ENCODE measurements at places on chromosomes 5 and 9. TPM values are rescaled to one million over a fixed set of nuclear protein-coding genes. Genes with fewer than 3 reads are reported as not detected.

The PKD2L2 gene
- total RNA-seq, result 0.94 TPM

The SPATA31A3 gene
- total RNA-seq, result not detected

The PDCD1LG2 gene
- 1.4 TPM for total RNA-seq

The NUTM2F gene
- total RNA-seq, result not detected

DNA sequence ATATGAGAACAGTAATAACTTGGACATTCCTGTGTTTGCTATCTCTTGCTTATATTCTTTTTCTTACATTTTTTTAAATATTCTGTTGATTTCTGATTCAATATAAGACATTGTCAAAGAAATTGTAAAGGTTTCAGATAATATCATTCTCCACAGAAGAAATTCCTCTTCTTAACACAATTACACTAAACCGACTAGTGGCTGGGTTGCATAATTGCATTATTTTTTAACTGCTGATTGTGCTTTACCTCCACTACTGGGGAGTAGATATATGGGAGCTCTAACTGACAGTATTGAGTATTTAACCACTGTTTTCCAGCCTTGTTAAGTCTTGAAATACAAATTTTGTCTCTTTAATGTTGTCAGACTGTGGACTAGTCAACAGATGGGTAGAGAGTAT, 723.8 kb upstream of the EDIL3 start:
- no peak overlapping the region for H3K4me3 ChIP-seq
- H3K36me3 ChIP-seq, result no peaks in the 10 kb centered on the region
- no peaks in the 10 kb centered on the region for H3K27me3 ChIP-seq

DNA sequence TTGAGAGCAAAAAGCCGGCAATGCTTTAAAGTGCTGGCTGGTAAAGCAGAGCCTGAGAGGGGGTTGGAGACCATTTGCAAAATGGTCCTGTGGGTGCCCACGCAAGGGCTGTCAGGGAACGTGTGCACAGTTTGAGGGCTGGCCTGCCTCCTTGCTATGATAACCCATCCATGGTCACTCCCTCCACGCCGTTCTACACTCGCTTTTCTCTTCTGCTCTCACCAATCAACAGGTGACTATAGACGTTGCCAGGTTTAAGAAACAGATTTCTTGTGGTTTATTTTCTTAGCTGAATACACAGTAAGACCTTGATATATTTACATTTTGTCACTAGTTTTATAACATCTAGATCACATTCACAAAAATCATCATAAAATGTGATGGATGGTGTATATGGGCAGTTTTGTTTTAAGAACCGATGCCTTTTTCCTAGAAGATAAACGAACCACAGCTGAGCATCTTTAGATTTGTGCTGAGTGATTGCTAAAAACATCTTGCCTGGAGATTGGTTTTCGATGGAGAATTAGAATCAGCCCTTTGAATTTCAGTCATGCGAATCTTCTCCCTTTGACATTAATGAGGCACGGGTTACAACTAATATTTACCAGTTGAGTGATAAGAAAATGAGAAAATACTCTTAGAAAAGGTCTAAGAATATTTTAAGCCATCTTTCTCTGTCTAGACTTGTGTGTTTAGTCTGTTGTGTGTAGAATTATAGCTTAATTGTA, 13.9 kb downstream of the MAP1B start:
- no peaks in the 10 kb centered on the region for H3K36me3 ChIP-seq
- no peak overlapping the region for H3K27ac ChIP-seq
- H3K27me3 ChIP-seq, result no peaks in the 10 kb centered on the region
- H3K4me1 ChIP-seq, result peaks cover 2% of the 10 kb centered on the region
- H3K4me3 ChIP-seq, result no peak overlapping the region

DNA sequence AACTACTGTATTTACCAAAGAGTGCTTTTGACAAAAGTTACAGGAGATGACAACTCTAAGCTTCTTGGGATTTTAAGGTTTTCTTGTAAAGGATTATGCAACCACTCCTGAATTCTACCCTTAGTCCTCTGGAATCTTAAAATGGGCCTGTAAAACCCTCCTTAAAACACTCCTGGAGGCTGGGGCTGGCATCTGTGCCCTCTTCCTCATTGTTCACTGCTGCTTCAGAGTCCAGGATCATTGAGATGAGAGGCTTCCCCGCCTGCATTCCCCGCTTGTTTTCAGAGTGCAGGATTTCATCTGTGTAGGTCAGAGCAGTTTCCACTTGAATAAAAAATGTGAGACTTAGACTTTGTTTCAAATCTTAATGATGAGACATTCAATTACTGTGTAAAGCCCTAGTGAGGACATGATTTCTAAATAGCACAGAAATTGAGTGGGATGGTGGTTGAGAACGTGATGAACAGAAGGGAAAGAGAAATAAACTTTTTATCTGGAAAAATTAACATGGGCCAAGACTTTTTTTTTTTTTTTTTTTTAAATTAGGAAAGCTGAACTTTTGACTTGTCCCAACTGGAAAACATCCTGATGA, 40.4 kb downstream of the PCSK5 start:
- H3K36me3 ChIP-seq, result no peaks in the 10 kb centered on the region
- DNase-seq, result no peak
- H3K27me3 ChIP-seq, result no peaks in the 10 kb centered on the region
- H3K4me3 ChIP-seq, result no peak overlapping the region
- H3K27ac ChIP-seq, result no peak overlapping the region
- H3K4me1 ChIP-seq, result peaks cover 18% of the 10 kb centered on the region

DNA sequence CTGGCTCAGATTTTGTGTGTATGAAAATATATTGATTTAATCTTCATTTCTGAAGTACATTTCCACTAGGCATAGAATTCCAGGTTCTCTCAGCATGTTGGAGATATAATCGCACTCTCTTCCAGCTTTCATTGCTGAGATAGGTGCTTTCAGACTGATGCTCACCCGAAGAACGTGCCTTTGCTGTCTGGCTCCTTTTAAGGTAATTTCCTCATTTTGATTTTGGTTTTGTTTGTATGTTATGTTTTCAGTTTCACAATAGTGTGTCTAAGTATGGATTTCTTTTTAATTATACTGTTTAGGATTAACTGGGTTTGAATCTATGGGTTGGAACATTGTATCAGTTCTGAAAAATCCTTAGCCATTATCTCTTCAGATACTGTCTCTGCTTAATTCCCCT, 132.0 kb upstream of the NFIB start:
- H3K4me1 ChIP-seq, result no peaks in the 10 kb centered on the region
- no peak overlapping the region for H3K4me3 ChIP-seq
- no peaks in the 10 kb centered on the region for H3K36me3 ChIP-seq

- H3K27ac ChIP-seq, result peak overlapping the region; percentile 78
- no peaks in the 10 kb centered on the region for H3K36me3 ChIP-seq
- H3K4me3 ChIP-seq, result no peak overlapping the region
- no peak for DNase-seq
- H3K4me1 ChIP-seq, result peaks cover 8% of the 10 kb centered on the region
- H3K27me3 ChIP-seq, result peaks cover 3% of the 10 kb centered on the region
These were observed 56.7 kb downstream of the PCDH1 start for GRCh38 chr5:141821430-141821925.

DNA sequence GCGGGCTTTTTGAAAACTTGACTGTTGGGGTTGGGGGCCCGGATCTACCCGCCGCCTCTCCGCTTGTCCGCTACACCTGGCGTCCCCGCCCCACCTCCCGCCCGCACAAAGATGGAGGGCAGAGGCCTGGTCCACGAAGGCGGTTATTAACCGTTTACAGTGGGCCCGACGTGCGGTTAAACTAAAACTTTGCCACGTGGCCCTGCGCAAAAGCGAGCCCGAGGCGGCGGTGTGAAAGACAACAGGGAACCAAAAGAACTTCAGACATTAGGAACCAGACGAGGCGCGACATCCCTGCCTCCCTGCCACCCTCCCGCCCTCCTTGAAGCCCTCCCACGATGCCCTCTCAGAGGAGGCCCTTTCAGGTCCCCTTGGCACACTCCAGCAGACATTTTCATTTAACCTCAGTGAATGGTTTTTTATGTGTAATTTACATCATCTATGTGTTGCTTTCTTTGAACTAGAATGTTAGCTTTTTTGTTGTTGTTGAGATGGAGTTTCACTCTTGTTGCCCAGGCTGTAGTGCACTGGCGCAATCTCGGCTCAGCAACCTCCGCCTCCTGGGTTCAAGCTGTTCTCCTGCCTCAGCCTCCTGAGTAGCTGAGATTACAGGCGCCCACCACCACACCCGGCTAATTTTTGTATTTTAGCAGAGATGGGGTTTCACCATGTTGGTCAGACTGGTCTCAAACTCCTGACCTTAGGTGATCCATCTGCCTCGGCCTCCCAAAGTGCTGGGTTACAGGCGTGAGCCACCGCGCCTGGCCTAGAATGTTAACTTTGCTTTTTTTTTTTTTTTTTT, 999 bp upstream of the HNRNPA0 start:
- H3K4me3 ChIP-seq, result peak overlapping the region; percentile 80
- no peak for DNase-seq
- peak overlapping the region; percentile 100 for H3K27ac ChIP-seq
- no peaks in the 10 kb centered on the region for H3K27me3 ChIP-seq
- H3K4me1 ChIP-seq, result peaks cover 22% of the 10 kb centered on the region

DNA sequence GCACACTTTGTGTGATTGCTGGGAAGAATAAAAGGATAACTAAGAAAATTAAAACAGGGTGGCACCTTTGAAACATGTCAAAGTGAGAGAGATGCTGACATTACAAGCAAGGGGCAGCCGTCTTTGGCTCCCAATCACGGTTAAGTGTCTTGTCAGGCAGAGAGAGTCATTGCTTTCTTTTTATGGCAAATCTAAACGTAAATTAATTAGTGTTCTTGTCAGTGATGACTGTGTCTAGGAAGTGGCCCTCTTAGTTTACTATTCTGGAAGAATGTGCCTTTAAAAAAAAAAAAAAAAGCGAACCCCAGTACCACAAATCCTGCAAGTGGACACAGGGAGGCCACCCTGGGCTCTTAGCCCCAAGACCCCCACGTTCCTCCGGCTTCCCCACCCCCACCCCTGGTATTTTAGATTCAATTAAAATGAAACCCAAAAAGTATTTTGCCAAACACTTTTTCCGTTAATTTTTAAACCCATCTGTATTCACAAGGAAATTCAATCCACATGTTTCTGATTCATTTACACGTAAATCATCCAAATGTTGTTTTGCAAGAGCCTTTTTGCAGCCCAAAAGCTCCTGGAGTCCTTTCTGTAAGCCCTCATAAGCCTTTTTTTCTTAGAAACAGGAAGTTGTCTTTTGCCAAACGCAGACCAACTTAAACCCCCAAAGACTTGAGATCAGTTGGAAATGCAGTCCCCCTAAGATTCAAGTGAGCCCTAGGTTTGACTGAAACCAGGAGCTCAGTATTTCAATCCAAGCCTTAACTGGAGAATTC, 399.3 kb downstream of the EBF1 start:
- DNase-seq, result no peak
- H3K27me3 ChIP-seq, result no peaks in the 10 kb centered on the region

DNA sequence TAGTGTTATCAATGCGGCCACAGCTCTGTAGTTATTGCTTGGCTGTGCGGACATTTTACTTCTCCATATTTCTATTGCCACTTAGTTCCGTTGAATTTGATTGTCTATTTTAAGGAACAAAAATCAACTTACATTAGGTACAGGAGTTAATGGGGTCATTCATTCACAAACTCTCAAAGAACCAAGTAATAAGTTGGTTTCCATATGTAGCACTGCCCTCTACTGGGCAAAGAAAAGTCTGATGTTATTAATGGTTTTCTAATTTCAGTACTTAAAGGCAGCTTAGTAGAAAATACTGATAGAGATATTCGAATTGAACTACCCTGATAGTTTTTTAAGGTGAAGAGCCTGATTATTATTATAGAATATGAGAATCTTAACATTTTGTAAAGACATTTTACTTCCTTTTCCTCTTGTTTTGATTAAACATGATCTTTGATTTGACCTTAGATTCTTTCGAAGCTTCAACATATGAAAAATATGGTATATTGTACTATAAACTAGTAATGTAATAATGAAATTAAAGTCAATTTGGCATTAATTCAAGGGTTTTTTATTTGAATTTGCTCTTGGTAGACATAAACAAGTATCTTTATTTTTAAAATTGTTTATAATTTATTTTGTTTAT, 119.5 kb upstream of the CTNND2 start:
- H3K4me1 ChIP-seq, result no peaks in the 10 kb centered on the region
- DNase-seq, result no peak
- no peaks in the 10 kb centered on the region for H3K27me3 ChIP-seq
- H3K27ac ChIP-seq, result no peak overlapping the region

- no peaks in the 10 kb centered on the region for H3K27me3 ChIP-seq
- no peaks in the 10 kb centered on the region for H3K36me3 ChIP-seq
These were observed 17.6 kb upstream of the FCHO2 start for GRCh38 chr5:72938206-72938605.

DNA sequence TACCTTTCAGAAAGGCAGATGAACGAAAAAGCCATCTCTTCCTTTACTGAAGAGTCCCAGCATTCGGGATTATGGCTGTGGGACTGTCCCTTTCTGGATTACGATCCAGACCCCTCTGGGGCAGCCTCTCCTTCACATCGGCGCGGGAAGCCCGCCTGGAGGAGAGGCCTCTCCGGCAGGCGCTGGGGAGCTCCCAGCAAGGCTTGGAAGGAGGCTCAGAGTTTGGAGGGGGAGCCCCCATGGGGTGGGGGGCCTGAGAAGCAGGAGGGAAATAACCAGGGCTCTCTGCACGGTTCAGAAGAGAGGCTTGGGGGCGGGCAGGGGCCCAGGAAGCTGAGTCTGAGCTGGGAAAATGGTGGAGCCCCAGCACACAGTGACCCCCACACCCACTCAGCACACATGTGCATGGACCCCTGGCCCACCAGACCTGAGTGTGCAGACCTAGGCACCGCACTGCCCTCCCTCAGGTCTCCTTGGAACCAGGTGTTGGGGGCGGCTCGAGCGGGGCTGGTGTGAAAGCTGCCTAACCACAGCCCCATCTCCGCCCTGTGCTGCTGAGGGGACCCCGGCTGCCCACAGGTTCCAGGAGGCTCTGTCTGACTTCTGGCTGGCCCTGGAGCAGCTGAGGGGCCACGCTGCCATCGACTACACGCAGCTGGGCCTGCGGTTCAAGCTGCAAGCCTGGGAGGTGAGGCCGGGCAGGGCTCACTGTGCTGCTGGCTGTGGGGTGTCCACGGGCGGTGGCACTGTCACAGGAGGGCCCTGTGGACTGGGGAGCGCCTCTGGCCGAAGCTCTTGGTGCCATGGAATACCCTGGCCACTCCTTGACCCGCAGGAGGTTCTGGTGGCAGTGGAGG, 4.5 kb downstream of the NOXA1 start:
- H3K27ac ChIP-seq, result no peak overlapping the region
- DNase-seq, result no peak
- H3K4me3 ChIP-seq, result no peak overlapping the region
- no peaks in the 10 kb centered on the region for H3K36me3 ChIP-seq
- H3K27me3 ChIP-seq, result no peaks in the 10 kb centered on the region

DNA sequence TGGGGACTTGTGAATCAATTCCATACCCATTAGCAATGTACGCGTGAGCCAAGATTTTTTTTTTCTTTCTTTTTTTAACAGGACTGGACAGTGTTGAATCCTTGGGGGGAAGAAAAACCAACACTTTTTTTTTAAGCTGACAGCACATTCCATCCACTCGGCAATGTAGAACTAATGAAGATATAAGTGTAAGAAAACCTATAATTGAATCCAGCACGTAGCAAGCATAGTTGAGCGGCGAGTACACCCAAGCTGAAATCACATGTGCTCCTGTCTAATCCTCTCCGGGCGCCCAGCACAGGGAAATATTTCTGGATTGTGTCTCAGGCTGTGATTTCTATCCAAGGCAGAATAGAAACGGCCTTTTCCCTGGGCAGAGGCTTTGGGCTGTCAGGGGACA, 118.2 kb downstream of the BOD1 start:
- H3K4me1 ChIP-seq, result peaks cover 68% of the 10 kb centered on the region
- H3K27me3 ChIP-seq, result no peaks in the 10 kb centered on the region
- H3K4me3 ChIP-seq, result peak overlapping the region; percentile 27
- no peaks in the 10 kb centered on the region for H3K36me3 ChIP-seq
- H3K27ac ChIP-seq, result peak overlapping the region; percentile 81

GRCh38 chr9:1960342-1961042, 54.7 kb upstream of the SMARCA2 start:
- no peaks in the 10 kb centered on the region for H3K36me3 ChIP-seq
- DNase-seq, result no peak
- H3K27me3 ChIP-seq, result no peaks in the 10 kb centered on the region

GRCh38 chr9:126872516-126872915, 12.1 kb downstream of the ZBTB34 start:
- DNase-seq, result no peak
- H3K4me1 ChIP-seq, result peaks cover 29% of the 10 kb centered on the region
- H3K36me3 ChIP-seq, result no peaks in the 10 kb centered on the region
